ENCODE measurements at places on chromosomes 6 and 20.

GRCh38 chr6:16320533-16321340 lies 82.3 kb downstream of the GMPR start:
- no peak for DNase-seq

DNA sequence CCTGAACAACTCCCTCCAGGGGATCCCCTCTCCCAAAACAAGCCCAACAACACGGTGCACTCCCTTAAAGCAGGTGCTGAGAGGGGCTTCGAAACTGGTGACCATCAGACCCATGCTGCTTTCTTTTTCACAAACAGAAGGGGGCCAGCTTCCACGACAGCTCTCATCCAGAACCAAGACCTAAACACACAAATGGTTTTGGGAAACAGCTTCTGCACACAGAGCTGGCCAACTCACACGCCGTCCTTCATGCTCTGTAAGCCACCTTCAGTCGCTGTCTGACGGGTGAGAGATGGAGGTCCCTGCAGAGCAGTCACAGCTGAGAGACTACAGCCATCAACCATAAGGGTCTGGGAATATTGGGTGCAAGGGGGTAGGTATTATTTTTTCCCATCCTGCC lies 76.3 kb downstream of the ZMYND8 start:
- no peak for DNase-seq

- DNase-seq, result peak; percentile 99
Observed at GRCh38 chr6:36423101-36423824, 19.4 kb downstream of the PXT1 start.

DNA sequence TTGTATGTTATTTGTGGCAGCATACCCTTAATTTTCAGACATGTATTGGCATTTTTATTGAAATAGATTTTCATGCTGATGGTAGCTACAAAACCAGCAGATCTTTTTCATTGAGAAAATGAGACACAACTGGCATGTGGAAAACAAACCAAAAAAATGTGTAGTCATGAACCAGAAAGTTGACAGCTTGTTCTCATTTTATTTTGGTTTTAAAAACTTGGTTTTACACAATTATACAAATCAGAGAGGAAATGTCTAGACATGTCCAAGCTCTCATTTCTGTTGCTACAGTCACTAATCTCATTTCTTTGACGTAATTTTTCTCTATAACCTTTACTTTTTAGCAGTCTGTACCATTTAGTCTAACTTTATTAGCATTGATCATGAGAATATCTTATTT lies 85.4 kb downstream of the GRIK2 start:
- no peak for DNase-seq

DNA sequence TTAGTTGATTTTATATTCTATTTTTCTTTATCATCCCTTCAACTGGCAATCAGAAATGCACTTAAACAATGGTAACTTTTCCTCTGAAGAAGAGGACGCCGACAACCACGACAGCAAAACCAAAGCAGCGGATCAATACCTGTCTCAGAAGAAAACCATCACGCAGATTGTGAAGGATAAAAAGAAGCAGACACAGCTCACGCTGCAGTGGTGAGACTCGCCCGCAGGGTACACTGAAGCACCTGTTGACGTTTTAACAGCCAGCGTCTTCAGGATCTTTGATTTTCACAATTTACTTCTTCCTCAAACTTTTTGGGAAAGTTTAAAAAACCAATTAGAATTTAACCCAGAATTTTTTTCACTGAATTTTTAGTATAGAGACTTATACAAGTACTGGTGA lies 701 bp downstream of the RFX6 start:
- DNase-seq, result no peak

- DNase-seq, result no peak
Observed at GRCh38 chr20:40741507-40742106, 52.6 kb upstream of the MAFB start.

Measured in stimulated activated CD4-positive, alpha-beta T cell treated with anti-CD3 and anti-CD28 coated beads, Interleukin-1b, Interleukin-23, amount 100 ng/mL, for 24 hours (primary cell).